ENCODE measurements at places on chromosomes 16 and 17.

GRCh38 chr16:12655537-12655936 is 148.2 kb downstream of the CPPED1 start:
- DNase-seq = no peak

DNA sequence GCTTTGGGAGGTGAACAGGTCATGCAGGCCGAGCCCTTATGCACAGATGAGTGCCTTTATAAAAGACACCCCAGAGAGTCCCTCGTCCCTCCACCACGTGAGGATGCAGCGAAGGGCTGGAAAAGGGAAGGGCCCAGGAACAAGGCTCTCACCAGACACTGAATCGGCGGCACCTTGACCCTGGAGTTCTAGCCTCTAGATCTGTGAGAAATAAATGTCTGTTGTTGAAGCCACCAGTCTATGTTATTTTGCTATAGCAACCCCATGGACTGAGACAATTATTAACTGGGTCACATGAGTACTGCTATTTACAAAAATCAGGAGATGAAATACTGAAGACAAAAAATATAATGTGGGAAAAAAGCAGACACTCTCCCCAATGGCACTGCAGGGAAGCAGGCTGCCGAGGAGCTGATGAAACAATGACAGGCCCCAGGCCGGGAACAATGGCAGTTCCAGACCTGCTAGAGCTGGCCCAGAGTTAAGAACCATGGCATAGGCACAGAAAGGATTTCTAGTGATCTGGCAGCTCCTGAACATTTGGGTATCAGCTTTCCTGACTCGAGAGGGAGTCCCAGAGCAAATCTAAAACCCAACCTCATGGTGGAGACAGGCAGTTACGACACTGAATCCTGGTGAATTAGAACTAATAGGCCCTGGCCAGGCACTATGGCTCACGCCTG is 17.8 kb upstream of the GGA2 start:
- no peak for DNase-seq

GRCh38 chr17:601926-602303 is 112.7 kb downstream of the VPS53 start:
- DNase-seq = no peak

- DNase-seq = peak; percentile 36
These were observed 48.8 kb downstream of the DNAH3 start for GRCh38 chr16:21101631-21102420.

DNA sequence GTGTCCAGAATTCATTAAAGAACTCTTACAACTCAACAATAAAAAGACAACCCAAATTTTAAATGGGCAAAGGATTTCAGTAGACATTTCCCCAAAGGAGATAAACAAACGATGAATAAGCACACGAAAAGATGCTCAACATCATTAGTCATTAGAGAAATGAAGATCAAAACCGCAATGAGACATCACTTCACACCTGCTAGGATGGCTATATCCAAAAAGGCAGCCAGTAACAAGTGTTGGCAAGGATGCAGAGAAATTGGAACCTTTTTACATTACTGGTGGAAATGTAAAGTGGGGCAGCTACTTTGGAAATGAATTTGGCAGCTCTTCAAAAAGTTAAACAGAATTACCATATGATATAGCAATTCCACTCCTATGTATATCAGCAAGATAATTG is 42.0 kb downstream of the PITPNM3 start:
- no peak for DNase-seq

DNA sequence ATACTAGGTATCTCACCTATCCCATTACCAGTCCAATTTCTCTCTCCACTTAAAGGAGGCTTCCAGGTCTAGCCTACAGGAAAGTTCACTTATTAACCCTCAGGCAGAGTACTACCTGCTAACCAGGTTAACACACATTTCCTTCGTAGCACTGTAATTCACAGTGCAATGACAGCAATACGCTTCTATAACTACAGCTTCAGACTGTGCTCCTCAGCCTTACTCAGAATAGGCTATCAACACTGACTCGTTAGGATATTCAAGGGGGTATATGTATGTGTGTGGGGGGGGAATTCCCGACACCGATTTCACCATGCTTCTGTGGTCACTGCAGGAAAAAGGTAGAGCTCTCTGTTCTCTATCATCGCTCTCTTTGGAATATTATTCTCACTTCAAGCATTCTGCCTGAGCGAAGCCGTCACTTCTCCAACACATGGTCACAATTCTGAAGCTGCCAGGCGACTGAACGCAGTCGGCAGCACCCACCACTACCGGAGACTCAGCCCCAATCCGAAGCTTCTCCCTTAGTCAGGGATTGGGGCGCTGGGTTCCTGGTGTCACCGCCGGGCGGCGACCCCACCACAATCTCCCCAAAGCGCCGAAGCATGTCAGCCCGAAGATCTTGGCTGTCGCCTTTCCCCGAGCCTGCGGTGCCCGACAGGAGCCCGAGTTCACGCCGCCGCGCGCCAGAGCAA is 618 bp downstream of the GGA3 start:
- DNase-seq = no peak

GRCh38 chr16:65118871-65119270 is 3.0 kb downstream of the CDH11 start:
- DNase-seq = no peak

- DNase-seq = no peak
These were observed 32.7 kb downstream of the ZNF750 start for GRCh38 chr17:82807101-82807500.

DNA sequence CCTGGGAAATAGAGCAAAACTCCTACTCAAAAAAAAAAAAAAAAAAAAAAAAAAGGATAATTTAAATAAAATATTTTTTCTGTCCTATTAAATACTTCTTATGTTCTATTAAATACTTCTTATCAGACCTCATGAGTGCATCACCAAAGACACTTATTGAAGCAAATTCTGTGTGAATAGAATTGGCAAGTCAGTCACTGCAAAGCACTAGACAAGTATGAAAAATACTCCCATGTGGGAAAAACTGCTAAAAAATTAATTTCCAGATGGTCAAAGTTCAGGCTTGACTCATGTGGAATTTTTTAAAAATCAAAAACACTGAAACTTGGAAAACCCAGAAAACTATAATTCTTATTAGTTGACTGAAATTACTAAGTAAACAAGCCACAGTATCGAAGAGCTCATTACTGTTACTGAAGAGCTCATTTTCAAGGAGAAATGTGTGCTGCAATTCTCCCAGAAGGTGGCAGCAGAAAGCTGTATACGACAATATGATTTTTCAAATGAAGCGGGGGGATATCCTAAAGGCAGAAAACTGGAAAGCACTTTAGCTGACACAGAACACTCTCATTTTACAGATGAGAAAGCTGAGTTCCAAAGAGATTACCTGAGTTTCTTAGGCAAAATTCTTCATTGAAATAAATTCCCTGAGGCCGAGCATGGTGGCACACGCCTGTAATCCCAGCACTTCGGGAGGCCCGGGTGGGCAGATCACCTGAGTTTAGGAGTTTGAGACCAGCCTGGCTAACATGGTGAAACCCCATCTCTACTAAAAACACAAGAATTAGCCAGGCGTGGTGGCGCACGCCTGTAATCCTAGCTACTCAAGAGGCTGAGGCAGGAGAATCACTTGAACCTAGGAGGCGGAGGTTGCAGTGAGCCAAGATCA is 15.9 kb upstream of the FBXO47 start:
- peak; percentile 58 for DNase-seq

DNA sequence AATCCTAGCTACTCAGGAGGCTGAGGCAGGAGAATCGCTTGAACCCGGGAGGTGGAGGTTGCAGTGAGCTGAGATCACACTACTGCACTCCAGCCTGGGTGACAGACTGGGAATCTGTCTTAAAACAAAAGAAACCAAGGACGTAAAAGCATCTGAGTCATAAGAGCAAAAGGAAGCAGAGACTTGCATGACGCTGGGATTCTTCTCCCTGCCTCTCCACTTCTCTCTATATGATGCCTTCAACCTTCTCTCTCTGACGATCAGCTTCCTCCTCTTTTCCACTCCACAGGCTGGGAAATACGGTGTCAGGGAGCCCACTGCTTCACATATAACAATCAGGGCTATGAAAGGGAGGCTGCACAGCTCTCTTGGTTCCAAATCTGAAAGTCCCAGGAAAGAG is 43.2 kb upstream of the CCL1 start:
- DNase-seq = no peak

- DNase-seq = no peak
These were observed 43.3 kb upstream of the CBFA2T3 start for GRCh38 chr16:89020068-89020924.

DNA sequence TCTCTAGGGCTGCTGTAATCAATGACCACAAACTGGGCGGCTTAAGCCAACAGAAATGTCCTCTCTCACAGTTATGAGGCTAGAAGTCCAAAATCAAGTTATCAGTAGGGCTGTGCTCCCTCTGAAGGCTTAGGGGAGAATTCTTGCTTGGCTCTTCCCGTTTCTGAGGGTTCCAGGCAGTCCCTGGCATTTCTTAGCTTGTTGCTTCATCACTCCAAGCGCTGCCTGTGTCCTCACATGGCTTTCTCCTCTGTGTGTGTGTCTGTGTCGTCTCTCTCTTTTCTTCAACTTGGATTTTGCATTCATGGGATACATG is 13.7 kb upstream of the CDC42EP4 start:
- no peak for DNase-seq

- no peak for DNase-seq
These were observed 18.5 kb upstream of the CDH1 start for GRCh38 chr16:68718590-68718989.

DNA sequence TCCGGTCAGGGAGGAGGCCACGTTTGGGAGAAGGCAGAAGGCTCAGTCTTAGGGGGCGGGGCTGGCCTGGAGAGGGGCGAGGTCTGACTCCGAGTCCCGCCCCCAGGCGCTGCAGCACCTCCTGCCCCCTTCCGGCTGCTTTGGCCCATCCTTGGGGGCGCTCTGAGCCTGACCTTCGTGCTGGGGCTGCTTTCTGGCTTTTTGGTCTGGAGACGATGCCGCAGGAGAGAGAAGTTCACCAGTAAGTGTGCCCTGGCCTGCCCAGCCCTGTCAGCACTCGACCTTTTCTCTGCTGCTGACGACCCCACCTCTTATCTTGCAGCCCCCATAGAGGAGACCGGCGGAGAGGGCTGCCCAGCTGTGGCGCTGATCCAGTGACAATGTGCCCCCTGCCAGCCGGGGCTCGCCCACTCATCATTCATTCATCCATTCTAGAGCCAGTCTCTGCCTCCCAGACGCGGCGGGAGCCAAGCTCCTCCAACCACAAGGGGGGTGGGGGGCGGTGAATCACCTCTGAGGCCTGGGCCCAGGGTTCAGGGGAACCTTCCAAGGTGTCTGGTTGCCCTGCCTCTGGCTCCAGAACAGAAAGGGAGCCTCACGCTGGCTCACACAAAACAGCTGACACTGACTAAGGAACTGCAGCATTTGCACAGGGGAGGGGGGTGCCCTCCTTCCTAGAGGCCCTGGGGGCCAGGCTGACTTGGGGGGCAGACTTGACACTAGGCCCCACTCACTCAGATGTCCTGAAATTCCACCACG is 1.5 kb downstream of the TNFRSF12A start:
- DNase-seq = peak; percentile 96

DNA sequence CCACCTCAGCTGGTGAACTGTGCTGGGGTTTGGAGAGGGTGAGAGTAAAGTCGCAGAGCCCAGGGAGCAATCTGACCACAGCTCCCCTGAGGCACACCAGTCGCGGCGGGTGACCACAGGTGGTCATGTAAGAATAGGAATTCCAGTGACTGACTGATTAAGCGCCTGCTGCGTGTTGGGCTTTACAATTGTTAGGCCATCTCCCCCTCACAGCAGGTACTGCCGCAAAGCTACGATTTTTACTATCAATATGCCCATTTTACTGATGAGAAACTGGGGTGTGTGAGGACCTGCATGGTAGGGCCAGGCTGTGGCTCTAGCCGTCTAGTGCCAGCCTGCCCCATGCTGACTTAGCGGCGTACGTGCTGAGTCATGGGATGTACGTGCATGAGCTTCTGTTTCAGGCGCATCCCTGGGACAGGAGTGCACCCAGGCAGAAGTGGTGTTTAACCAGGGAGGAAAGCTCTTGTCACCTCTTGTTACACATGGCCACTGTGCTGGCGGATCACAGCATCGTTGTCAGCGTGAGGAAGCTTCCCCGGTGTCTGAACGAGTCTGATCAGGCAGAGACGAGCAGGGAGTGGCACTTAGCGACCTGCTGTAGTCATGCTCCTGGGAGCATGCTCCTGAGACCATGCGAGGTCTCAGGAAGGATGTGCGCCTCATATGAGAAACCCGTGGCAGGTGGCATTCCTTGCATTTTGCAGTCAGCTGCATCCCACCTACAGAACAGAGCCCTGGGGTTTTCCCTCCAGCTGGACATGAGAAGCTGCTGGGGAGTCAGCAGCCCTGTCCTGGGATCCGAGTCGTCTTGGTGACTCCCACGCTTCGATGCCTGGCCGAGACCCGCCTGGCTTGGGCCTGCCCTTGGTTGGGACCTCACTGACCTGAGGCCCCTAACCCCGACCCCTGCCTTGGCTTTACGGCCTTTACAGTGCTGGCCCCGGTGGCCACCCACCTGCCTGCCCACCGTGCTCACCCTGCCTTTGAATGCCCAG is 163.7 kb upstream of the CHMP6 start:
- no peak for DNase-seq

All from fibroblast of lung (primary cell).